NCI-H1105 treated with DMSO at 0.1 percent for 48 hours (cell line): ENCODE measurements at places on chromosomes 11 and 22.

- DNase-seq = peak; percentile 0
Measured at GRCh38 chr22:46147471-46148267, 2.7 kb upstream of the PPARA start.

- DNase-seq = no peak
Measured at GRCh38 chr11:126809514-126810289, 190.9 kb downstream of the KIRREL3 start.

GRCh38 chr11:72441752-72442207, 7.4 kb upstream of the CLPB start:
- DNase-seq = no peak

DNA sequence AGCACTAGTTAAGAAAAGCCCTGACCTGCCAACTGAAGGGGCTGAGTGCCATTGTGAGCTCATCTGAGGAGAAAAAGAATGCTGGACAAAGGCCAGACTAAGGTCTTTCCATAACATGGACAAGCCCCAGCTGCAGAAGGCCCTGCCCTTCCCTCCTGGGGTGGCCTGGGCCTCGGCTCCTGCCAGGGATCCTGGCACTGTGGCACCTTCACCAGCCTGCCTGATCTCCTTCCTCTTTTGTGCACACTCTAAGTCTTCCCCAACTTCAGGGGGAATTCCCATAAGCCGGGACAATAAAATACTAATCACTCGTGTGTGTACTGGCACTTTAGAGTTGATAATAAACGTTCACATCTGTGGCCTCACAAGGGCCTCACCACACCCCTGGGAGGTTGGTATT, 9.9 kb downstream of the TMPRSS13 start:
- DNase-seq = no peak

GRCh38 chr22:42925598-42925997, 68.5 kb upstream of the ARFGAP3 start:
- no peak for DNase-seq

- DNase-seq = no peak
Measured at GRCh38 chr11:75356613-75357012, 5.2 kb upstream of the ARRB1 start.

DNA sequence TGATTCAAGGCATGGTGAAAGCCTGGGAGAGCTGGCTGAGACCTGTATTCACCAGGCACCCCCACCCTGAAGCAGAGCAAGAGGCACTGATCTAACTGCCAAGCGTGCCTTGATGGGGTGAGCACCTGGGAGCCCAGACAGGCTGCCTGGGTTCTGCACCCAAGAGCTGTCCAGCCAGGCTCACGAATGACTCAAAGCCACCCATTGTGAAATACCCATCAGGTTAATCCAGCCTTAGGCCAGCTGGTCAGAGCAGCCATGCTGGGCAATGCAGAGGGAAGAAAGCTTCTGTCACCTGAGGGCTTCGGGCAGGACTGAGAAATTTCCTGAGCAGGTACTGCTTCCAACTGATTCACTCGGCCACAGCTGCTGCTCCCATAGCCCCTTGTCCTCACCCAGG, 22.1 kb downstream of the THOC5 start:
- DNase-seq = no peak

DNA sequence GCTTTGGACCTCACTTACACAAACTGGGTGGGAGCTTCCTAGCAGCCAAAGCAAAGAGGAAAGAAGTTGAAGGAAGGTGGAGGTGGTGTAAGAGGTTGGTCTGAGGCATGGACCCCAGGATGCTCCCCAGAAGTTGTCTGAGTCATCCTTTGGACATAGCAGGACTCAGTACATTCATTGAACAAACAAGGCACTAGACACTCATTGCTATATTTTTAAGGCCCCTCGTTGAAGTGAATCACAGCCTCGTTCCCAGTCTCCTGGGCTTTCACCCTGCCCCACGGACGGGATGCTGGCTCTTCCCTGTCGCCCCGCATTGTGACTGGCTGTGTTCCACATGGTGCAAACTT, 95.9 kb upstream of the FGF3 start:
- no peak for DNase-seq

DNA sequence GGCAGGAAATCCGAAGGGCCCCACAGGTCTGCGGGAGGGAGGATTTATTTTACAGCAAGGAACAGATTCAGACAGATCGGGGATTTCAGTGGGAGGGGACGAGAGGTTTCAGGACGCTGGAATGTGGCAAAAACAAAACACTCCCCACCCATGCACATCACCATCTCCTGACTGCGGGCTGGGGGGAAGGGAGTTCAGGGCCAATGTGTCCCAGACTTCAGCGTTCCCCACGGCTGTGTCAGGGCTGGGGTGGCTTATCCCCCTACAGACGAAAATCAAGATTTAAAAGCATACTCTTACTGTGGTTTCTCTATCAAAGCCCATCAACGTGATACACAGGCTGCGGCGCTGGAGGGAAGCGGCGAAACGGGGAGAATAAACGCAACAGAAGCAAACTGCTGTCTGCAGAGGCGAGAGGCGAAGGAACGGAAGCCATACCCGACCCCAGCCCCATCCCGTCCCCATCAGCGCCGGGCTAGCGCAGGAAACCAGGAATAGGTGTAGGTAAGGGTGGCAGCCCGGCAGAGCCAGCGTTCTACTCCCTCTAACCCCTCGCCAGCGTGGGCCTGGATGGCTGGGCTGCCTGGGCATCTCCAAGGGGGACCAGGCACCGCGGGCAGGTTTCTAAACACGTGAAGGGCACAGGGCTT, 2.7 kb downstream of the TENM4 start:
- DNase-seq = peak; percentile 55
